Ascending aorta (tissue), 2 donors: ENCODE measurements at places on chromosomes 4 and X.
A peak's percentile ranks its signal among the peaks of the same experiment; 100 is the strongest.

GRCh38 chrX:68842781-68843581 lies 14.2 kb downstream of the EFNB1 start:
- DNase-seq: no peak

- no peak for DNase-seq
Observed at GRCh38 chr4:48012824-48013223, 3.7 kb downstream of the CNGA1 start.

DNA sequence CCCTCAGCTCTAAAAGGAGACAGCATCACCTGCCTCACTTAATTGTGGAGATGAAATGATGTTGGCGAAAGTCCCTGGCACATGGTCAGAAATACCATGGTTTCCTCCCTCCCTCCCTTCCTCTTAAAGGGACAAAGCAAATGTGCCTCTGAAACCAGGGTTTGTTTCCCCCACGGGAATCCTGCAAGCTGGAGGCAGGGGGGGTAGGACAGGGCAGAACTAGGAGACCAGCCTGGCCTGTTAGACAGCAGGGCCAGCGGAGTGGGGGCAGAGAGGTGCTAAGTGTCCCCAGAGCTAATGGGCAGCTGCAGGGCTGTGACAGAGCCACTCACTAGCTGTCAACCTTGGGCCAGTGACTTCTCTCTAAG lies 5.7 kb downstream of the RTL5 start:
- no peak for DNase-seq

DNA sequence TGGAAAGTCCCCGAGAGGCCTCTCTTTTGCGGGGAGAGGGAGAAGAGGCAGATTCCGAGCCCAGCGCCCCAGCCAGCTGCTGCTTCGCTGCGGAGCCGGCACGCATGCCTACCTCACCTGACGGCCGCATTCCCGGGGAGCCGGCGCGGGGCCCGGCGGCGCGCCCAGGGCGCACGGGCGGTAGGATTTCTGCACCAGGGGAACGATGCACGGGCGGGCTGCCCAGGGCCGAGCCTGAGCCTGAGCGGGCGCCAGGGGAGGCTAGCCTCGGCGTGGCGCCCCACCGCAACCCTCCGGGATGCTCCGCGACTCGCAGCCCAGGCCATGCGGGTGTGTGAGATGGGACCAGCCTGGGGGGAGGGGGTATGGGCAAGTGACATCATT lies 81.3 kb upstream of the SCML1 start:
- DNase-seq: no peak

DNA sequence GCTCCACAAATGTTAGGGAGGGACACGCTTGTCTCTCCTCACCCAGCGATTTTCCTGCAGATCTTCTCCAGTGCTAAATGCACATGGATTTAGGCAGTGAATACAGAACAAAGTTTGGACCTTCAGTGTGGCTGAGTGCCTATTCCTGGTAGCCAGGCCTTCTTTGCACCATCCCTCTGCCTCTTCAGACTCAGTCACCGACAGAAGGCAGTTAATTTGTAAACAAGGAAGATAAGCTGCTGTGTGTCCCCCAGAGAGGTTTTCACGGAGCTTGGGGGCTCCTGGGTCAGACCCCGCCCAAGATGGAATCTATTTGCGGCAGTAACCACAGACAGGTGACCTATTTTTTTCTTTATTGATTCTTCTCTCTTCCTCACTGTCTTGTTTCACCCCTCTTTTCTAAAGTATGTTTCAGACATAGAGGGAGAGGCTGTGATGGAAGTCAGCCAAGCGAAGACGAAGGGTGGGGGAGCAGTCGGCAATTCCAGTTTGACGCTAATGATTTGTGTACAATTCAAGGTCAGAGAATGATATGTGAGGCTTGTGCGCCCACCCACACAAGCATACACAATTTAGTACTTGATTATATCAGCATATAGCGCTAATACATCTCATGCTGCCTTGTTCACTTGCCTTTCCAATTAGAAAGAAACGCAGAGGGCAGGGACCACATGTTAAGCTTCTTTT lies 200.8 kb downstream of the MGST2 start:
- no peak for DNase-seq

DNA sequence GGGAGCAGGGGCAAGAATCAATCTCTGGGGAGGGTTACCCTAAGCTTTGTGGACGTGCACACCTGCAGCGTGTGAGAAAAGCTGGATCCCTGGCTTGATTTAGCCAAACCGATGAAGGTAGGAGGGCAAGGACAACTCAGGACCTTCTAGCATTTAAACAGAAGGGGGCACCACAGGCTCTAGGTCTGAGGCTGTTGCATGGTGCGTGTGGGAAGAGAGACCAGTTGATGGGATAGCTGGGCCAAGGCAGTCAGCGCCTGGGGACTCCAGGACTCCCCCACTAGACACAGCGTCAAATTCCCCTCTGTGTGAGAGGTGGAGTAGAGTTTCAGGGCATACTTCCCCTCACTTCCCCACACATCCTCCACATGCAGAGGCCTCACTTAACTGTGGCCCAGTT lies 4.3 kb downstream of the GABRQ start:
- DNase-seq: no peak

DNA sequence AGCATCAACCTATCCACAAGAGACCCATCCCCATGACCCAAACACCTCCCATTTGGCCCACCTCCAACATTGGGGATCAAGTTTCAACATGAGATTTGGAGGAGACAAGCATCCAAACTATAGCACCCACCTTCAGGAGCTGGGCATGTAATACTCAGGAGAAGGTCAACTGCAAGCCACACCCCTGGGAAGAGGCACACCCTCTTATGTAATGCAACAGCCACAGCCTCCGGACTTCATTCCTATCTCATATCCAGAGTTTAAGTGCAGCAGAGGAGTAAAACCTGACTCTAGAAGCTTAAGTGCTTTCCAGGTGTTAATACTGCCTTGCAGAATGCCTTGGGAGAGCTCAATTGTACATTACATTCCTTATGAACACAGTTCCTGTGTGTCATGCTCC lies 197.4 kb downstream of the PTTG2 start:
- DNase-seq: peak; percentile 25

DNA sequence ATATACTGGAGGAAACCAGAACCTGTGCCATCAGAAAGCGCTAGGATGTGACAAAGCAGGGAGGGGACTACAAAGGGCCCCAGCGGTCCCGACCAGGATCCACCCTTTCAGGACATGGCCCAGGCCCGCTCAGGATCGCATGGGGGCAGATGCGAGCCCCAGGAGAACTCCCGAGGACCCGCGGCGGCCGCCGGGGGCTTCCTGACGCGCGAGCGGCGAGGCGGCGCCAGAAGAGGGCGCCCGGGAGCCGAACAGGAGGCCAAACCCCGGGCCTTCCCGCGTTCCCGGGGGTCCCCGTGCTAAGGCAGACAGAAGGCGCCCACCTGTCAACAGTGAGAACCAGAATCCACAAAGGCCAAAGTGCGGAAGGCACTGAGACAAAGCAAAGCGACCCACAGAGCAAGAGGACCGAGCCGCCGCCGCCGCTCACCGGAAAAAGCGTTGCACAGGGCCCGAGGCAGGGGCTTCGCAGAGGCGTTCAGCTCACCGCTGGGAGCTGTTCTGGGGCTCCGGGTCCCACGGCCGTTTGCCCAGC lies 7.3 kb upstream of the OPN1LW start:
- peak; percentile 82 for DNase-seq
